ENCODE measurements at places on chromosomes 5 and 9.

DNA sequence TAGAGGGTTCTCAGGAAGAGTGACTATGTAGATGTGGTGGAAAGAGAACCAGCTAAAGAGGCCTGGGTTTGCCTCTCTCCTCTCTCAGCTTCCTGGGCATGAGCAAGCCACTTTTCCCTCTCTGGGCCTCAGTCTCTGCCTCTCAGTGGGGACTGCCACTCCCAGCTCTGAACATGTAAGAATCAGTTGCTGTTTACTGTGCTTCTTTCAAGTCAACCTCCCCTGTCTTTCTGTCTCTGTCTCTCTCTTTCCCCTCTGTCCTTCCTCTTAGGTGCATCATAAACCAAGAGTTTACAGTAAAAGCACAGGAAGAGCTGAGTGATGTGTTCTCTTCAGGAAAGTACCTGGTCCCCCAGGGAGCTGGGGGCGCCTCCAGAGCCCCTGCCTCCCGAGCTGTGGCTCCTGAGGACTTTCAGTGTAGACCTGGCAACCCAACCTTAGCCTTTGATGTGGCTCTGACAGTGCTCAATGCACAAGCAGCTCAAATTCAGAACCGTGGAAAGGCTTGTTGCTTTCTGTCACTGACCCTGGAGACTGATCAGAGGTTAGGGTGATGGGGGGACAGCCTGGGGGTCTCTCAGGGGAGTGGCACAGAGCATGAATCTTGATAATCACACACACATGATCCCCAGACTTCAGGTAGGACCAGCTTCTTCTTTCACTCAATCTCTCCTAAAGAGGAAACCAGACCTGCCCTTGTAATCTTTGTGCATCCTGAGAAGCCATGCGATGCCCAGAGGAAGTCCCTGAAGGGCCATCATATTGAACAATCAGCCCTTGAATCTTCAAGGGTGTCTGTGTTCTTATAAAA is 59.4 kb upstream of the TNFSF8 start:
- no peak for DNase-seq

- no peak for DNase-seq
These were observed 200.5 kb downstream of the EFNA5 start for GRCh38 chr5:107470295-107470582.

GRCh38 chr5:132283423-132284043 is 10.7 kb upstream of the SLC22A4 start:
- DNase-seq: no peak

GRCh38 chr5:95134326-95134725 is 150.6 kb downstream of the MCTP1 start:
- no peak for DNase-seq

DNA sequence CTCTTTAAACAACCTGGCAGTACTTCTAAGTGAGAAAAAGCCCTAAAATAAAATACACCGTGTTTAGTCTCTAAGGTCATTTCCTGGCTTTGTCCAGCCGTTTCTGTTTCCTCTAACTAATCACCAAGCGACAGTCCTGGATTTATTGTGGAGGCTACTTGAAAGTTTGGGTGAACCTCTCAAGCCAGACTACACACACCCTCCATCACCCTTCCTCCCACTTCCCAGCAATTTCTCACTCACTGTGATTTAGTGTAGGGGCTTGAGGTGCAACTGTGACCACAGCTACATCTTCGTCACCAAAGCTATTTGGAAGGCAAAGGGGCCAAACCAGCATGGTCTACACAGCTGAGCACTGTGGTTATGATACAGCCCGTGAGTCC is 240.0 kb upstream of the SLC24A2 start:
- DNase-seq: no peak

DNA sequence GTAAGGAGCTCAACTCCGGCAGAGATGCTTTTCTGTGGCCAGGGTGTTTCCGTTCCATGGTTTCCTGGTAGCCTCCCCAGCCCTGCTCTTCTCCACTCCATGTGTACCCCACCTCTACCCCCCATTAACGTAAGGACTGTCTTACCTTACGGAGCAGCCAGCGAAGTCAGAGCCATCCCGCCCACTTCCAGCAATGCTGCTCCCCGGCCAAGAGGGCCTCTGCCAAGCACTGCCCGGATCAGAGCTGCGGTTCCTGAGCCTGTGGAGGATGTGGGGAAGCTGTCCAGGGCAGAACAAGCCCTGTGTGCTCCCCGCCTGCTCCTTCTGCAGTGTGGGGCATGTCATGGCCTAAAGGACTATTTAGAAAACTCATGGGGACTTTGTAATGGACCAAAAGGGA is 261.2 kb downstream of the GADD45G start:
- no peak for DNase-seq

DNA sequence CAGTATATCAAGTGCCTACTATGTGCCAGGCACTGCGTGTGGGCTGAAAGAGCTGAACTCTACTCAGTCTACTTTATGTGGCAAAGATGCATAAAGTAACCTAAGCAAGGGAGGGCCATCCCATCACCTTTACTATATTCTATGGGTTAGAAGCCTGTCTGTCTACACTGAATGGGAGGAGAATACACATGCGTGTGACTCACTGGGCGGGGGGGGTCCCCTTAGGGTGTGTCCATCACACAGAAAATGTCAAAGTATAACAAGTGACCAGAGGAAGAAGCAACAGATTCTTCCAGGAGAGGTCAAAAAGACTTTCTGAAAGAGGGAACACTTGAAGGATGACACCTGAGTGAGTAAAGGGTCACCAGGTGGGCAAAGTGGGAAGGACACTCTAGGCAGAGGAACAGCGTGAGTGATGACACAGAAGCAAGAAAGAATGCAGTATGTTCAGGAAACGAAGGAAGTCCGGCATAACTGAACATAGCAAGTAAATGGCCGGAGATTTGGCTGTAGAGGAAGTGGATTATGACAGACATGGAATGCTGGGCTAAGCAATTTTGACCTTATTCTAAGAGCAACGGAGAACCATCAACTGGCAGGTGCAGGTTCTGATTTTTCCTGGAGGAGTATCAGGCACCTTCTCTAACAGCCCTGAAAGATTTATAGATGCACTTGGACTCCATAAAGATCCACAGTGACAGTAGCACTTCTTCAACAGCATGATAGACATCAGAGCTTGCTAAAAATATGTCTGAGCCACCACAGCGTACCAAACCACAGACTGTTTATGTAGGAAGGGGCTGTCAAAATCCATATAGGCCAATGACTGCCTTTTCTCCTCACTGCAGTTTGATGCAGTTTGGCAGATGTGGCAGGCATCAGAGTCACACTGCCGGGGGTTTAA is 8.0 kb upstream of the WHRN start:
- DNase-seq: no peak

- no peak for DNase-seq
These were observed 176.4 kb downstream of the TRPM6 start for GRCh38 chr9:74711341-74711740.

DNA sequence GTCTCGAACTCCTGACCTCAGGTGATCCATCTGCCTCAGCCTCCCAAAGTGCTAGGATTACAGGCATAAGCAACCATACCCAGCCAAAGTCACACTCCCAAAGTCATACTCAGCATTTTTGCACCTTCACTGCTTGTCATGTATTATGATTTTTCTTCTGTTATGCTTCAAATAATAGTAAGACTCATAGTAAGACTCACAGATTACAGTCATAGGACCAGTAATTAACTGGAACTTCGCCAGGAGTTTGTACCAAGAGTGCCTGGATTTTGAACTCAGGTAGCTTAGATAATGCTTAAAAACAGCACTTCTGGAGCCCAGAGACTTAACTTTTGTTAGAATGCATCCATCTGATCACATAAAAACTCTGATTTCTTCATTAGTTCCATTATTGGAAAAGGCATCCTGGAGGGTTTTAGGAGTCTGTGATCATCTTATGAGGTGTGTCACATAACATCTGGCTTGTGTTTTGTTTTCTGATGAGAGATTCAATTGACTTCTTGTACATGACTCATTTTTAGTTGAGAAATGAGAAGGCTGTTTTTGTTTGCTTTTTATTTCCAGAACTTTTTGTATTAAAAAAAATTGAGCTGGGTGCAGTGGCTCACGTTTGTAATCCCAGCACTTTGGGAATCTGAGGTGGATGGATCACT is 131.5 kb downstream of the ADAMTS19 start:
- no peak for DNase-seq

DNA sequence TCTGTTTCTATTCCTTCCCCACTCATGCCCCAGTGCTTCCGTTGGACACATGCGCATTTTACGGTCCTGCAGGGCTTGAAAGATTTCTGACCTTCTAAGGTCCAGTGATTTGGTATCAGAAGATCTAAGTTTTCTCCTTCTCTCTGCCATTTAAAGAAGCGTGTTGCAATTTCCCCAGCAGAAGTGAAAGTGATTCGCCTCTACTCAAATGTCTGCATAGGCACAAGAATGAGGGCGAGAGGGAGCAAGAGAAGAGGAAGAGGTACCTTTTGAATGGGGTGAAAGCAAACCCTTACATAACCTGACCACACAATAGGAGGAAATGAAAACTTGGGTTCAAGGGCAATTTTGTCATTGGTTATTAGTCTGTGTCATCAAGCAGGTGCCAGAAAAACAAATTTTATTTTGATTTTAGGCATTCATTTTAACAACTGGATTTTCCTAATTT is 31.7 kb upstream of the NR3C1 start:
- no peak for DNase-seq

DNA sequence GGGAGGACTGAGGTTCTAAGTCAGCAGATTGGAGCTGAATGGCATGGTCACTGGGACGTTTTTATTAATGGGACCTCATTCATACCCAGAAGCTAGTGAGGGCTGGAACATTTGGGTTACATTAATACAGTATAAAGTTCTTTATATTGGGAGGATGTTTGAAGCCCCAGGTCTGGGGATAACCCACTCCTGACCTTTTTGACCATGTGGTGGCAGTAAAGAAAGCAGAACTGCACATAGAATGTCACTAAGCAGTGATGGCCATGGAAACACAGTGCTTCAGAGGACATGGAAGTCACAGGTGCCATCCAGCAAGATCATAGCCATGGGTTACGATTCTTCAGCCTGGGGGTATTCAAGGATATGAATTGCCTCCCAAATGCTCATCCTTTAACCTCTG is 176.0 kb downstream of the ATP10B start:
- DNase-seq: no peak

GRCh38 chr5:171494452-171495121 is 75.1 kb downstream of the FGF18 start:
- no peak for DNase-seq

DNA sequence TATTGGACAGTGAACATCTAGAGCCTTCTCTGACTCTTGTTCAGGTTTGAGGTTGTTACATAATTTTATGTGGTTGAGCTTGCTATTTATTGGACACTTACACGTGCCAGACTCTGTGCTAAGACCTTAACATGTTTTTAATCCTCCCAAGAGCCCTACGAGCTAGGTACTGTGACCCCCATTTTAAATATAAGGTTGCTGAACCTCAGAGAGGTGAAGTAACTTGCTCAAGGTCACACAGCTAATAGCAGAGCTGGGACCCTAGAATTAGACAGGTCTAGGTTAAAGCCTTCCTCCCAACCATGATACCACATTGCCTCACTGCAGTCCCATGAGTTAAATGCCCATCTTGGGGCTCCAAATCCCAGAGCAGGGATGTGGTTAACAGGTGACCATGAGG is 135.7 kb upstream of the PITX1 start:
- DNase-seq: no peak

DNA sequence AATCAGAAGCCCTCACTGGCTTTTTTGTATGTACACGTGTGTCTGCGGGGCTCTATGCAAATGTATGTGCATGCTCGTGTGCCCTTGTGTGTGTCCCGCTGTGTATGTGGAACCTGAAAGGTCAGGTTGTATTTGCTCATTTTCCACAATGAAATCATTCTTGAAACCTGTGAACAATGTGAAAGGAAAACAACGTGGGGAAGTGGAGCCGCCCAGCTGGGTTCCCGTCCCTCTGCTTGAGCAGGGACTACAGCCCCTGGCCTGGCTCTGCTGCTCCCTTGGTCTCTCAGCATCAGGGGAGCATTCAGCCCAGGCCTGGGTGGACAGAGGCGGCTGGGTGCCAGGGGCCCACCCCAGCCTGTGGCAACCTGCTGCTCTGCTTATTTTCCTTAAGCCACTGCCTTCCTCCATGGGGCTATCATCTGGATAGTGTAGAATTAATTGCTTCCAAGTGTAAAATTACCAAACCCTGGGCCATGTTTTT is 3.0 kb downstream of the ECSCR start:
- DNase-seq: no peak

DNA sequence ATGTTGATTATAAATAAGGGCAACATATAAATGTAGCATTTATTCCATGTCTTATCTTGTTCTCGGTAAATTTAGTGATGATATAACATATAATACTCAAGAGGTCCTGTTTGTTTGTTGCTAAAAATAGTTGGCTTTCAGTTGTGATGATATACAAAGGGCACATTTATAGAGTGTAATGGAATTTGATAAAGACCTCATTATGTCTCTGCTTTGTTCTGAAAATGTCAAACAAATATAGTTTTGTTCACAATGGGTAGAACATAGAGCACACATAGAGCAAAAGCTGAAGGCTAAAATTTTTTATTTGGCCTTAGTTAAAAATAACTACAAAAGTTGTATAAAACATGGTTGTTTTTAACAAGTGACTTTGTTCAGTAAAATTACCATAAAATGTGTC is 477.1 kb upstream of the SMC2 start:
- no peak for DNase-seq

GRCh38 chr9:92506184-92506857 is 24.0 kb upstream of the ASPN start:
- no peak for DNase-seq

GRCh38 chr5:143428738-143429420 is 25.4 kb upstream of the NR3C1 start:
- no peak for DNase-seq

GRCh38 chr5:110092955-110093785 is 403.4 kb downstream of the MAN2A1 start:
- no peak for DNase-seq

- DNase-seq: no peak
These were observed 6.6 kb upstream of the NFIB start for GRCh38 chr9:14320271-14321181.

DNA sequence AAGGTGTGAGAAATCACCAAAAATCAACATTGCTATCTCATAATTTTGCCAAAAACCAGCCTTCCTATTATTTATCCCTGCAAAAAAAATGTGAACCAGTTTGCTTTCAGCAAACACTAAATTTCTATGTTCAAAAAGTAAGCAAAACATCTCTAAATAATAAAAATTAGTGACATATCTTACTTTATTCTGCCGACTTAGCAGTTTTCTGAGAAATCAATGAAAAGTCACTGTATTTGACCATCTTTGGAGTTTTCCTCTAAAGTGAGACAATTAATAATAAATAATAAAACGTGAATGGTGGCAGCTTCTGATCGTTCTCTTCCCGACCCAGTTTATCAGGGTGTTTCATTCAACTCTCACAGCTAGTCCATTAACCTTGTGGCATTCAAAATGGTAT is 158.6 kb upstream of the TARS1 start:
- DNase-seq: no peak

DNA sequence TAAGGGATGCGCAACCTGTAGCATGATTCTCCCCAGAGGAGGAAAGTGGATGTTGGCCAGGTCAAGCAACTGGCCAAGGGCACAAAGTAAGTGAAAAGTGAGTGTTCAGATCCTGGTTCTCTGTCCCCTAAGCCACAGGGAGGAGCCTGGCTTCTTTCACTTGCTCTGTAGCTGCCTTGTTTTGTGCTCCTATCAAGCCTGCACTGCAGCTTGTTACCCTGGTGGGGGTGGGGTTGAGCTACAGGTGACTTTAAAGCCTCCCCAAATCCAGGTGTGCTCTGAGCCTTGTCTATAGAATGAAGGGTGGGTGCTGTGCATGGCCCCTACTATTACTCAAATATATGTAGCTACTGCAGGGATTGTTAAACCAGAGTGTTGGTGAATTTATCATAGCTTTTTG is 32.9 kb downstream of the RALGPS1 start:
- DNase-seq: no peak

- DNase-seq: no peak
These were observed 520 bp downstream of the PRRX2 start for GRCh38 chr9:129665814-129666520.

GRCh38 chr5:135141303-135142268 is 107.6 kb upstream of the PITX1 start:
- DNase-seq: no peak
